Uterus (tissue), 4 donors: ENCODE measurements at places on chromosomes 6 and 20.
A peak's percentile ranks its signal among the peaks of the same experiment; 100 is the strongest.

DNA sequence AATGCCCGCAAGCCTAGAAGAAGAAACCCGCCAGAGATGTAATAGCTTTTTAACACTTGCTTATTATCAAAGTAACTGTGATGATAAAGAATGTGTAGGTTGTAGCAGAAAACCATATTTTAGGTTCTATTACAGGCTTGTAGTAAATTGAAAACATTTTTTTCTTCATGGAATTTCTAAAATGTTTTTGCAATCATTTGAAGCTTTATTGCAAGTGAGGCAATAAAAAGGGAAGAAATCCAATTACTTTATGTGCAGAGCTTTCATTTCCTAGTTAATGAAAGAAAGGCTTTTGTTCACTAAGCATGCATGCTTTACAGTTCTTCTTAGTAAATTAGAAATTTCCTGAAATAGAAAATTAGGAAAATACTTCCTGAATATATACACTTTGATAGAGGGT lies 135.1 kb downstream of the B3GAT2 start:
- DNase-seq: no peak

- no peak for DNase-seq
These were observed 33.5 kb downstream of the TPBG start for GRCh38 chr6:82396964-82397751.

GRCh38 chr20:45994761-45995493 lies 13.8 kb upstream of the MMP9 start:
- no peak for DNase-seq

DNA sequence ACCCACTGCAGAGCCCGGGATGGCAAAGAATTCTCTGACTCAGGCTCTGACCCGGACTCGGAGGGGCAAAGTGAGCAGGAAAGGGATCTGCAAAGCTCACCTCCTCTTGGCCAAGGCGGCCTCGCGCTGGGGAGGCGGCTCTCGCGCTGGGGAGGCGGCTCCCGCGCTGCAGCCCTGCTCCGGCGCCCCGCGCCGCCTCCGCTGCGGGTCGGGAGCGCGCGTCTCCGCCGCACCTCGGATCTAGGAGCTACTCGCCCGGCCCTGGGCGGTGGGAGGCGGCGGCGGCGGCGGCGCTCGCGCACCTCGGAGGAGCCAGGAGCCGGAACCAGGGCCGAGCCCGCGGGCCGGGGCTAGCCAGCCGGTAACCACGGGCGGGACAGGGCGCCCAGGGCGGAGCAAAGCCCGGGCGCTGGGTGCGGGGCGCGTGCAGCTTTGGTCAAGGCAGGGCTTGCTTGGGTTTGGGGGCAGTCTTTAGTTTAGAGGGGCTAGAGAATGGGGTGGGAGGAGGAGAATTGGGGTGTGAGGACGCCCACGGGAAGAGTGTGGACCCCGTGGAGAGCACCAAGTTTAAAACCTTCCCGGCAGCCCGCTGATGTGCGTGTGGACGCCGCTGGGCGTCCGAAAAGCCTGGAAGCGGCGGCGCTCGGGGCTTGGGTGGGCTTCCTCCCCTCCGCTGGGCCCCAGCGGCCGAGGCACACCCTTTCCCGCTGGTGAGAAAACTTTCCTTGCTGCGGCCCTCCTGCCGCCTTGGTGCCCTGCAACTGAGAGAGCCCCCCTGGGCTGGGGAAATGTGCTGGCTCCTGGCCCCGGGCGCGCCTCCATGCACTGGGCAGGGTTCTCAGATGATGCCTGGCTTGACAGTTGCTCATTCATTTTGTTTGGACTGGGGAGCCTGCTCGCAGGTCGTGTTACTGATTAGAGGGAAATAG lies at the start of gene MRAP2:
Gene MRAP2, plus strand, starts transcription at position 250 of the 929 bp plus-strand sequence. CDS start 21,547 bp downstream, outside the sequence.
- DNase-seq: peak; percentile 14

GRCh38 chr6:150999107-150999506 lies 133.6 kb downstream of the MTHFD1L start:
- no peak for DNase-seq

DNA sequence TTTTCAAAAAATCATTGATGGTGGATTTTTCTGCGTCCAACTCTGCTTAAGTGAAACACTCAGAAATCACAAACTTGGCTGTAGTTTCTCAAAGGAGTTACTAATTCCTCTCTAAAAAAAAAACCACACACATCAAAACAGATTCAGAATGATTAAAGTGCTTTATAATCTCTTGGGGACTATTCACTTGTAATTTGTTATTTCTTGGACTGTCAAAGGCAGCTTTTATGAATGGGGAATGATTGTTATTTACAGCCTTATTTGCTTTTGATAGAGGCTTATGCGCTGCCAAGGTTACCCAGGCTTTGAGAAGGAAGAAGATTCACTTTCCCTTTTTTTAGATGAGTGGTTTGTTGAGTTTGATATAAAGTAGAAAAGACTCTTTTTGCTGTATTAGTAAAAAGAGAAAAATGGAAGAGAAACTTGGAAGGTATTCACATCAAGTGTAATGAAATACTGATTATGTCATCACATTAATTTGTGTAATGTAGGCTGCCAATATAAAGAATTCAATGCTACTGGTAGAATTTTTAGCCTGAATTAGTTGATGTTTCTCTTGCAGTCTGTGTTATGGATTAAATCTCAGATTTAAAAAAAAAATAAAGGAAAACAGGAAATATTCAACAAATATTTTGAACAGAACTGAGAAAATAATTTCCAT lies 381.0 kb upstream of the SASH1 start:
- DNase-seq: no peak

- DNase-seq: peak; percentile 54
These were observed 435 bp downstream of the CENPB start for GRCh38 chr20:3786126-3786484.

- peak; percentile 53 for DNase-seq
These were observed 54.4 kb upstream of the ZNF337 start for GRCh38 chr20:25750765-25751696.
